NCI-H774 (cell line): ENCODE measurements at places on chromosomes 4 and X.
A peak's percentile ranks its signal among the peaks of the same experiment; 100 is the strongest.

DNA sequence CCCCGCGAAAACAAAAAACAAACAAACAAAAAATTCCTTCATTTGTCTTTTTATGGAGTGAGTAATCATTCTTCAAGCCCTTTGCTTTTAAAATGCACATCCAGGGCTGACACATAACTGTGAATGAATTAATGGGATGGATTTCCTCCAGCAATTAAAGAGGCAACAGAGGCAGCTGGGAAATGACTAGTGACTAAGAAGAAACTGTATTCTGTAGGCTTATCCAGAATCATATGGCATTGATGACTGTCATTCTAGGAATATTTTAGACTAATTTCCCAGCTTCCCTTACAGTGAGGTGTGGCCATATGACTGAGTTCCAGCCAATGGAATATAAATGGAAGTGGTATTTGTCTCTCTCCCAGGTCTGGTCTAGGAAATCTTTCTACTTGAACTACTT lies 46.8 kb upstream of the PDE5A start:
- no peak for DNase-seq

DNA sequence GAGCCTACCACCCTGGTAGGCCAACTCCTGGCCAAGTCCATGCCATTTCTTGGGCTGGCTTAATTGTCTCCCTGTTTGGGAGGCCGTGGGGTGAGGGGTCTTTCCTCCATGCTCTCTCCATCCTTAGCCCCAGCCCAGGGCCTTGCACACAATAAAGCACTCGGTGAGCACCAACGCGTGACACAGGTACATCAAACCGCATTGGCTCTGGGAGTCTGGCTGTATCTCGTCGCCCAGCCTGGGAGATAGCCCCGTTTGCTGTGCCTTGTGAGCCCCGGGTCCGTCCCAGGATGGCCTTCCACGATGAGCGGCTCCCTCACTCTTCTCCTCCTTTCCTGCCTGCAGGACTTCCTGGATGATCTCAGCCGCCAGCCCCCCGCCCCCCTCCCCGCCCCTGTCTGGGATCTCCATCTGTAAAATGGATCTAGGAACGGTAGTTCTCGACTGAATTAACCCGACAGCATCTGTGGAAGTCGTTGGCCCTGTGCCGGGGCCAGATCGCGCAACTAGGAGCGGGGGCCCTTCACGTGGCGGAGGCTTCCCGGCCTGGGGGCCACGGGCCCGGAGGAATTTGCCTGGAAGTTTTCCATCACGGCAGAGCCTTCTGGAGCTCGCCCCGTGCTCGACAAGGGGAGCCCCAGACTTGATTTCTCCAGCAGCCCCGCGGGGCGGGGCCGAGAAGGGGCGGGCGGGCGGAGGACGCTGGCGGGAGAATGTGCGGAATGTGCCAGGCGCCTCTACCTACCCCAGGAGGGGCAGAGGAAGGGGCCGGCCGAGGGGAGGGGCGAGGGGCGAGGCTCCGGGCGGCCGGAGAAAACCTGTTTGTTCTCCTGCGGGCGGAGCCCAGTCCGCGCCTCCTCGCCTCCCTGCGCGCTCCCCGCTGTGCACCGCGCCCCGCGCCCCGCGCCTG lies at the start of gene ZNF185:
ZNF185 (plus strand) TSS at position 846 of the 910 bp plus-strand sequence. CDS start 16,423 bp downstream, outside the sequence.
- peak; percentile 30 for DNase-seq

DNA sequence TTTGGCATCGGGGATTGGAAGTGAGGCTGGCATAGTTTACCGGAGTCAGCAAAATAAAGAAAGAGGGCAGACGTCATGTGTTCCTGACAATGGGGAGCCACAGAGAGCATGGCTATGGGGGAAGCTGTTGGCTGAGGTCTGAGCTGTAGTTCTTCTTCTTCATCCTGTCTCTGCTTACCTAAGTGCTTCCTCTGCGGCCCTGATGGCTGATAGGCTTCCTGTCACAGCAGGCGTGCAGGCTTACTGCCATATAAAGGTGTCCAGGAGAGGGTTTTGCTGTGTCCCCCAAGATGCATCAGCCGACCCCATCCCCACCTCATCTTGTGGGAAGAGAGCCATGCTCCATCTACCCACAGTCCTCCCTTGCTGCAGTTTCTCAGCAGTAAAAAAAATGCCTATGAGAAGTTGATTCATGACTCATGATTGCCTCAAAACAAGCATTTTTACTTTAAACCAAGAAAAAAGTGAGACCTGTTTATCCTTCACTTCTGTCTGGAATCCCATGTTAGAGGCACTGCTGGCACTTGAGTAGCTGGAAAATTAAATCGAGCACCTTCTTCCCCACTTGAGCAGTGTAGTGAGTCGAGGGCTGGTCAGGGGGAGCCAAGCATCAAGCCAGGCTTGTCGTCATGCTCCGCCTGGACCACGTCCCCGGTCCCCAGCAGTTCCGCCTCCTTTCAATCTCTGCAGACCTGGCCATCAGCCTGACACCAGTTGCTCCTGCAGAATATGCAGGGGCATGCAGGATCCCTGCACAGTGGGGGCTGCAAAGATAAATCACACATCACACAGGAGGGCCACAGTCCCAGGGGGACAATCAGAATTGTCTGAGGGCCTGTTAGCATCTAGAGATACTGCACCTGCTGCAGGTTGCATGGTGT lies 237.8 kb downstream of the EVC2 start:
- DNase-seq, result no peak

- DNase-seq, result no peak
Measured at GRCh38 chrX:150642423-150642822, 50.8 kb upstream of the MTMR1 start.

- DNase-seq, result no peak
Measured at GRCh38 chrX:107978707-107979307, 3.4 kb downstream of the TEX13B start.

- DNase-seq, result no peak
Measured at GRCh38 chrX:13305108-13305507, 14.7 kb downstream of the ATXN3L start.

GRCh38 chr4:137025484-137026059 lies 506.7 kb downstream of the PCDH18 start:
- no peak for DNase-seq

- DNase-seq, result no peak
Measured at GRCh38 chrX:10457092-10457491, 163.3 kb downstream of the MID1 start.

DNA sequence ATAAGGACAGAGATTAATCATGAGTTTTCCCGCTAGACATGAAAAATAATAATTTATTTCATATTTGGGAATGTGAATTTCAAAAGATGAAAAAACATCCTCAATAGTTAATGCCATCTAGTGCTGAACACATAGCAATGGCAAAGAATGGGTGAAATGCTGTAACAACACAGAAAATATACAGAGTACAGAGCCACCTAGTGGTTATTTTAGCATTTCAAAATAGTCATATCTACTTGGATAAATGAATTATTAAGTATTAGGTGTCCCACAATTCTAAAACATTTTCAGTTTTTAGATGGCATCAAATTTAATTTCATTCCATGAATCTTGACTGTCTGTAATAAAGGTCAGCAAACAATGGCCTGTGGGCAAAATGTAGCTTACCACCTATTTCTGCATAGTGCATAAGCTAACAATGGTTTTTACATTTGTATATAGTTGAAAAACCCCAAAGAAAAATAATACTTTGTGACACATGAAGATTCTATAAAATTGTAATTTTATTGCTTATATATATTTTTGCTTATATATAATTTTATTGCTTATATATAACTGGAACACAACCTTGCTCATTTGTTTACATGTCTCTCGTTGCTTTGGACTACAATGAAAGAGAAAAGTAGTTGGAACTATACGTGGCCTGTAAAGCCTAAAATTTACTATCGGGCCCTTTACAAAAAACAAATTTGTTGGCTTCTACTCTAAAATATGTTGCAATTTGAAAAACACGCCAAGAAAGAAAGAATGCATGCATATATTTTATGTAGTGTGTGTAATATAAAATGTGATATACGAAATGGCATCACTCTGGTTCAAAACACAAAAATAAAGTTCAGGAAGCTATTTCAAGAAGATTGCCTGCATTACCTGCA lies 99.1 kb upstream of the FAM47C start:
- peak; percentile 0 for DNase-seq

DNA sequence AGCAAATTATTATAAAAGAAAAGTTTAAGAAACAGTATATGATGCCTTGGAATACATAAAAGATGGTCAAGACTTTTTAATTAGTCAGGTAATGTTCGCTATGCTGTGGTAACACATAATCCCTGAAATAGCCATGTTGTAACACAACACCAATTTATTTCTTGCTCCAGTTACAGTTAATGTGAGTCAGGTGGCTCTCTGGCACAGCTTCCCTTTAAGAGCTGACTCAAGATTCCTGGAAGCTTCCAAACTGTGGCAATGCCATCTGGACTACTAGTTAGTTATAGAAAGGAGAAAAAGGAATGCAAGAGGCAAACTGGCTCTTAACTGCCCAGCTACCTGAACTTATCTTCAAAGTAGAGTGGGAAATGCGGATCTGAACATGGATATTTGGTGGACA lies 210.5 kb downstream of the CHM start:
- DNase-seq, result no peak

GRCh38 chr4:88846206-88846790 lies 148.7 kb upstream of the NAP1L5 start:
- DNase-seq, result no peak

- no peak for DNase-seq
Measured at GRCh38 chr4:69936566-69936965, 5.7 kb downstream of the CSN1S1 start.

- no peak for DNase-seq
Measured at GRCh38 chr4:134883831-134884449, 682.4 kb upstream of the PABPC4L start.

DNA sequence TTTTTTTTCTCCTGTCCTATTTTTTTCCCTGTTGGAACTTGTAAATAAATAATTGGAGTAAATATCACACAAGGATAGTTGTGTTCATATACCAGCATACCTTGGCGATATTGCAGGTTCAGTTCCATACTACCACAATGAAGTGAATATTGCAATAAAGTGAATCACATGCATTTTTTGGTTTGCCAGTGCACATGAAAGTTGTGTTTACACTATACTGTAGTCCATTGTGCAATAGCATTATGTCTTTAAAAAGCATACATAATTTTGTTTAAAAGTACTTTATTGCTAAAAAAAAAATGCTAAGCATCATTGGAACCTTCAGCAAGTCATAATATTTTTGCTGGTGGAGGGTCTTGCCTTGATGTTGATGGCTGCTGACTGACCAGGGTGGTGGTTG lies 88.6 kb downstream of the GSTCD start:
- DNase-seq, result no peak

- no peak for DNase-seq
Measured at GRCh38 chr4:23991444-23991843, 101.6 kb upstream of the PPARGC1A start.

DNA sequence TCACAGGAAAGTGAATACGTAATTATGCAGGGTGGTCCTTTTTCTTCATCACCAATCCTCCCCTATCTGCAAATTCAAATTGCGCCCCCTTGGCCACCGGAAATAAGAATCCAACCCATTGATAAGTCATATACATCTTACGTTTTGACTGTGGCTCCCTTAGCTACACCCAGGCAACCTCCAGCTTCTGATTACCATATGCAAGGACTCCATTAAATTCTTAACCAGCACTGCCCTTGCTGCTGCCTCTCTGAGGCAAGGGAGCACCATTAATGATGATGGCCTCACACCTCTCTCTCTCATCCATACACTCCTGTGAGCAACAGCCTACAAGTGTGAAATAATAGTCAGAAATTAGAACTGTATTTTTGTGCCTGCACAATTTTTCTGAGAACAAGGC lies 106.0 kb upstream of the NOCT start:
- no peak for DNase-seq

- no peak for DNase-seq
Measured at GRCh38 chr4:6189511-6189910, 10.8 kb downstream of the JAKMIP1 start.

DNA sequence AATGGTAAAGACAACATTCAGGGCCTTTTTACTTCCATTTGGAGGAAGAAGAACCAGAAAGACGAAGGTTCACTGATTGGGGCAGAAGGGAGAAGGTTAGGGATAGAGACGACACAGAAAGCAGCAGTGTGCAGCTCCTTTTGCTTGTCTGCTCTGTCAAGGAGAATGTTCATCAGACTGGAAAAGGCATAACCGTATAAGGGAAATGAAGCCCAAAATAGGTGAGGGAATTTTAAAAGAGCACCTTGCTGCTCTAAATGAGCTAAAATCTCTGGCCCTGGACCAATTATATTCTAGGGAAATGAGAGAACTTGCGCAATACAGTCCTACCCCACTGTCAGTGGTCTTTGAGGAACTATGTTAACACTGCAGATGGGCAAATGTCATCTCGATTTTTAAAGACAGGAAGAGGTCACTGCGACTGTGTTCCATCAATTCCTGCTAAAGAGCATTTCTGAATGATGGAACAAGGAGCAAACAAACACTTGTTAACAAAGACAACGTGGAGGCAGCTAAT lies 909.8 kb upstream of the FTHL17 start:
- no peak for DNase-seq

DNA sequence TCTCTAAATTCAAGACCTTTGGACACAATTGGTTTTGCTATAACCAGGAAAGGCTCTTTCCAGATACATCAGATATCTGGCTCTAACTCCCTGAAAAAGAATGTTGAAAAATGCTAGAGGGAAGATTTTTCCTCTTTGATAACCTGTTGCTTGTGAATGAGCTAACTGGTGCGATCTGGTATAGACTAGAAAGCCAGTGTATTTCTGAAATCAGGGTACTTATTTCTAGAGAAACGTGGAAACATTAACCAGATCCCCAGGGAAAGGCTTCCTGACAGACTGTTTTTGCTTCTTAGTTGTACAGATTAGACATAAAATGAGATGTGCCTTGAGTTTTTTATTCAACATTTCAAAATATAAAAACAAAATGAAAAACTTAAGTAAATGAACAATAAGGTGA lies 107.7 kb downstream of the NPNT start:
- DNase-seq, result no peak

DNA sequence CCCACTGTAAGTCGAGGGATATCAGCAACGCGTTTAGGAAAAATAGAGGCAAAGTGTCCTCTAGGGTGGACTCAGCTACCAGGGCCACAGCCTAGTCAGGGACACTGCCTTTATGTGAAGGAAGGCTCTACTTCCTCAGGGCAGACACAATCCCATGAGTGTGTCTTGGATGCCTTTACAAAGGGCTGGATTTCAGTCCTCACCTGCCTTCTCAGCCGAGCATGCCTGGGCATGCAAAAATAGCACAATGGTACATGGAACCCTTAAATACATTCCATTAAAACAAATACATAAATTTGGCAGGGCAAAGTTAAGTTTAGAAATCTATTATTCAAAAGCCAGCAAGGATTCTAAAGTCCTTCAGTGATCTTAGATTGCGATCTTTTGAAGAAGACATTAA lies 51.1 kb downstream of the DMD start:
- DNase-seq, result no peak

DNA sequence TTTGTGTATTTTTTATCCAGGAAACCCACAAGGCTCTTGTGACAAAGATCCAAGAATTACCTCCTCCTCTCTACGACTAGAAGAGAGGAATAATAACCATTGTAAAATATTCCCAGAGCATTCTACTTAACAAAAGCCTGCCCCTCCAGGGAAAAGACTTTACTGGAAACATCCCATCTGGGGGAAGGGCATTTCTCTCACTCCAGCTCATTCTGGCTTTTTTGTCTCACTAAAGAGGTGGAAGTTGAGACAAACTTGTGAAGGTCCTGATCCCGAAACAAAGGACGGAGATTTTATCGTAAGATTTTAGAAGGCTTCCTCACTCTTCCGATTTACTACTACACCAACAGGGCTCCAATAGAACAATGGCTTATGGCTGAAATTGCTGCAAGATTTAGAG lies 692.0 kb upstream of the GRID2 start:
- DNase-seq, result no peak
